GM23338 (cell line): ENCODE measurements at places on chromosomes 6 and 20. TPM values are rescaled to one million over a fixed set of nuclear protein-coding genes. Genes with fewer than 3 reads are reported as not detected.

DNA sequence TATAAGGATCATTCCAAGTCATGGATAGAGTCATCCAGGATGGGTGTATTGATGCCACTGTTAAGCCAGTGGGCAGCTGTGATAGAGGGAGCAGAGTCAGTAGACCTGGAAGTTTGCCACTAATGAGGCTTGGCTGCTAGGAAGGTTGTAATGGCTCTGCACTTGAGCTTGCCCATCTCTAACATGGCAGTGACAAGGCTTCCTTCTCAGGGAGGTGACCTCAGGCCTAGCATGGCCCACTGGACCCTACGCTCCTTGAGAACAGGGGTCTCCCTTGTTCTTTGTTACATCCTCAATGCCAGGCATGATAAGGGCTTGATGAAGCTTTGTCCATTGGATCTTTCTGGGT is 155.1 kb downstream of the CD83 start:
- no peak for DNase-seq

DNA sequence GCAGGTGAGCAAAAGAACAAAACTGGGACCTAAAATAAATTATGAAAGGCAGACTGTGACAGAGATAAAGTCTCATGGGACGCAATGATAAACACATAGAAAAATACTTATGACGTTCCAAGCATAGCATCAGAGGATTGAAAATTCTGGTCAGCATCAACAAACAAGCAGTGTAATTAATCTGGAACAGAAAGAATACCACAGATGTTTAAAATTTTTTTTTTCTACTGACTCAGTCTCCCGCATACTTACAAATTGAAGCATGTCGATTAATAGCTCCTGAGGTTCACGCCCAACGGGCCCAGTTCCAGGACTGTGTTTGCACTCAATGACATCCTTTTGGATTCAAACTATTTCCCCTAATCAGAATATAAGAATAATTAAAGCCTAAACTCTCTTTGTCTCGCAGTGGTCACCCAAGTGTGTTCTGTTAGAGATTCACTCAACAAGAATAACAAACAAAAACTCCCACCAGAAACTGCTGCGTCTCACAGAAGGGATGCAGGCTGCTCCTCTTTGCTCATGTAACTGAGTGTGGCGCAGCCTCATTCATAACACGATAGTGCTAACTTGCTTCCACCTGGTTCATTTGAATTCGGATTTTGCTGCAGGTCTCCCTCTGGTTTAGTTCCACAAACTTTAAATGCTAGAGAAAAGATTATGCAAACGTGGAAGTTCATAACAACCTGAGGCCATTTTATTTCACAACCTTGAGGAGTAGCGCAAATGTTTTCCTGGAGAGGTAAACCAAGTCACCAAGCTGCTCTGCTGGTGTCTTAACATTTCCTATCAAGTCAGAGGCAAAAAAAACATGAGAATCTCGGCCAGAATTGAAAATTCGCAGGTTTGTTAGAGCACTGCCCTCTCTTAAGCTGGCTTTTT is 69.0 kb upstream of the CITED2 start:
- DNase-seq = no peak

DNA sequence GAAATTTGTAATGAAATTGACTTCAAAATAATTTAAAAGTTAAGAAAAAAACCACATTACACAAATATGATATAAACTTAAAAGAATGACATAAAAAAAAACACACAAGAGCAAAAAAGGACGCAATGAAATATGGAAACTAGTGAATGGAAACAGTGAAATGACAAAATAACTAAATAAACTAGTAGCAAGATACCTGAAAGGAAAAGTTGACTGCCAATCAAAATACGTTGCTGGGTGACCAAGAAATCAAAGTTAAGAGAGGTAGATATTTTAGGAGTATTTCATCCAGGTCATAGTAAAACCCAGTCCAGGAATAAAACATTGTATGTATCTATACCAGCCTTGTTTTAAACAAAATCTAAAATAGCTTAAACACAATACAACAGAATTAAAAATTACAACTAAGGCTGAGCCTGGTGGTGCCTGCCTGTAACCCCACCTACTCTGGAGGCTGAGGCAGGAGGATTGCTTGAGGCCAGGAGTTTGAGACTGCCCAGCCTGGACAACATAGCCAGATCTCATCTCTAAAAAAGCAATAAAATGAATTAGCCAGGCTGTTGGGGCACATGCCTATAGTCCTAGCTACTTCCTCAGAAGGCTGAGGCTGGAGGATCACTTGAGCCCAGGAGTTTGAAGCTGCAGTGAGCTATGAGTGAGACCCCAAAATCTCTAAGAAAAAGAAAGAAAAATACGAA is 22.0 kb downstream of the C6orf15 start:
- no peak for DNase-seq

DNA sequence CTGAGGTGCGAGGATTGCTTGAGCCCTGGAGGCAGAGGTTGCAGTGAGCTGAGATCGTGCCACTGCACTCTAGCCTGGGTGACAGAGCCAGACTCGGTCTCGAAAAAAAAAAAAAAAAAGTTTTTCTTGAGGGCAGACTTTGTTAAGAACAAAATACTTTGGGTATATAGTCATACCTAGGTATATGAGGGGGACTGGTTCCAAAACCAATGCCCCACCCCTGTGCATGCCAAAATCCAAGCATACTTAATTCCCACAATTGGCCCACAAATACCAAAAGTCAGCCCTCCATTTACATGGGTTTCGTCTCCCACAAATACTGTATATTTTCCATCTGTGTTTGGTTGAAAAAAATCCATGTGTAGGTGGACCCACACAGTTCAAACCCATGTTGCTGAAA is 119.9 kb downstream of the INSM1 start:
- no peak for DNase-seq

DNA sequence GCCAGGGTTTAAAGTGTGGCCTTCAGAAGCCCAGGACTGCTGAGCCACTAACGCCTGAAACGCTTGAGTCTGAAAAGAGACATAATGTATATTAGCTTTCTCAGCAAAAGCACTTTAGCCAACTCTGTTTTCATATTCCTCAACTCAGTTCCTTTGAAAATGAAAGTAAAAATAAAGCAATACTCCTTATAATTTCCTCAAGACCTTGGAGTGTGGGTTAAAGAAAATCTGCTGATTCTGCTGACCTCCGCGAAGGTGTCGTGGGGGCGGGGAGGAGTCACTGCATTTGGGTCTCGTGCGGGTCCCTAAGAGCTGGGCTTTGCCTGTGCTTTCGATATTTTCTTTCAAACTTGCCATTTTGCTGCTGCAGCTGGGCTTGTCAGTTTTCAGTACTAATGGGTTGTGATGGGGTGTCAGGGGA is 142.2 kb upstream of the ARID1B start:
- DNase-seq = no peak

DNA sequence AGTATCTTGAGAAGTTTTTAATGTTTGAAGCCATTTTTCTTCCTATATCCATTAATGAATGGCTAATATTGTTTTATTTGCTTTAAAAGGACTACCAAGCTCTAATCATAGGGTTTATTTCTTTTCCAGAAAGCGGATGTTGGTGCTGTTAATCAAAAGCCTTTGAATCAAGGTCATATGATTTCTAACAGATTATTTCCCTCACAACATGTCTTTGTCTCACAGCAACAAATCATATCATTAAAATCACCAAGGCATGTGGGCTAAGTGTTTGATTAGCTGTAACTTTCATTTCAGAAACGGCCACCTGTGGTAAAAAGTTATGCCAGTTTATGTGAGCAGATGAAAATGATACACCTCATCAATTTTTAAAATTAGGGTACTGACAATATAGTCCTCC is 21.7 kb downstream of the TRAF3IP2 start:
- DNase-seq = no peak

- DNase-seq = peak; percentile 73
Observed at GRCh38 chr6:5085648-5086293, 630 bp downstream of the PPP1R3G start.

MYLIP gene
- polyA plus RNA-seq = 26.7 and 28.7 TPM in 2 replicates

XKR7 gene
- 0.61 and 0.64 TPM in 2 replicates for polyA plus RNA-seq
